ENCODE measurements at places on chromosomes 5 and 9.

DNA sequence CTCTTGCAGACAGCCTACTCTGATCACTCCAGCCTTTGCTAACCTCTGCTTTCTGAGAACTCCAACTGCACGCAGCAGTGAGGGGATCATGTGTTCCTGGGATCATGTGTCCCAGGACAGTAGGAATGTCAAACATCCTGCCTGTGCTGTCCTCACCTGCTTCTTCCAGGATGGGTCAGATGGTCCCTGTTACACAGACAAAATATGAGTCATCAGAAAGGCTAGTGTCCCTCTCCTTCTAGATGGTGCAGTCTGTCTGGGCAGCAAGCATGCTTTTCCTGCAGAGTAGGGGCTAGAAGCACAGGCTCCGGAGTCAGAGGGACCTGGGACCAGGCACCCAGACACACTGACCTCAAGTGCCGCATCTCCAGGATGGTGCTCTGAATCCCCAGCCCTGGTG is 20.1 kb upstream of the SLC25A48 start:
- no peak for DNase-seq

DNA sequence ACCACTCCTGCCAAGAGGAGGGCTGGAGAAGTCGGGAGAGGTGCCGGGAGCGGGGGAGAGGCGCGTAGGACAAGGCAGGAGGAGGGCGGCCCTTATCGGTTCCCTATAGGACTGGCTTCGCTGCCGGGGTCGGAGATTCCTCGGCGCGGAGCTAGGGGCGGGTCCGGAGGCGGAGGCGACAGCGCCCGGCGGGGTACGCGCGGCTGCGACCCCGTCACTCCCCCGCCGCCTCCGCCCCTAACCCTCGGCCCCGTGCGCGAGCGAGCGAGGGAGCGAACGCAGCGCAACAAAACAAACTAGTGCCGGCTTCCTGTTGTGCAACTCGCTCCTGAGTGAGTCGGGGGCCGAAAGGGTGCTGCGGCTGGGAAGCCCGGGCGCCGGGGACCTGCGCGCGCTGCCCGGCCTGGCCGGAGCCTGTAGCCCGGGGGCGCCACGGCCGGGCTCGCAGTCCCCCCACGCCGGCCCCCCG is 2.0 kb downstream of the GLIS3 start:
- DNase-seq, result peak; percentile 53

DNA sequence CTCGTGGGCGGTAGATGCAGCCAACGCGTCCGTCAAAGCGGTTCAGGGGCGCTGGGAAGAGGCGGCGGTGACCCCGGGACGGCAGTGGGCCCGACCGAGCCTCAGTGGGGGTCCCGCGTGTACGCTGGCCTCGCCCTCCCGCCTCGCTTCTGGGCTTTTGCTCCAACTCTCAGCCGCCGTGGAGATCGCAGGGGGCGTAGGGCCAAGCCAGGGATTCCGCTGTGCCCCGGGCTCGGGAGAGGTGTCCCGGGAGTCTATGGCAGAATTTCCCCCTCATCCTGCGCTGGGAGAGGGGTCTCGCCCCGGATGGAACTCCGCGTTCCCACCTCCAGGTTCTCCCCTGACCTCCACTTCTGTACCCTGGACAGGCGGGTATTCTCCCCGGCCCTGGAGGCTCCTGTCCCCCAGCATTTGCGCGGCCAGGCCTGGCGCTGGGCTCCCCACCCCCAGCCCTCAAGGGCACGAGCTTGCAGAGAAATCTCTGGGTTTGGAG is 131.9 kb downstream of the MRPL36 start:
- no peak for DNase-seq

- no peak for DNase-seq
These were observed 40.7 kb upstream of the HNRNPA0 start for GRCh38 chr5:137794863-137795262.

DNA sequence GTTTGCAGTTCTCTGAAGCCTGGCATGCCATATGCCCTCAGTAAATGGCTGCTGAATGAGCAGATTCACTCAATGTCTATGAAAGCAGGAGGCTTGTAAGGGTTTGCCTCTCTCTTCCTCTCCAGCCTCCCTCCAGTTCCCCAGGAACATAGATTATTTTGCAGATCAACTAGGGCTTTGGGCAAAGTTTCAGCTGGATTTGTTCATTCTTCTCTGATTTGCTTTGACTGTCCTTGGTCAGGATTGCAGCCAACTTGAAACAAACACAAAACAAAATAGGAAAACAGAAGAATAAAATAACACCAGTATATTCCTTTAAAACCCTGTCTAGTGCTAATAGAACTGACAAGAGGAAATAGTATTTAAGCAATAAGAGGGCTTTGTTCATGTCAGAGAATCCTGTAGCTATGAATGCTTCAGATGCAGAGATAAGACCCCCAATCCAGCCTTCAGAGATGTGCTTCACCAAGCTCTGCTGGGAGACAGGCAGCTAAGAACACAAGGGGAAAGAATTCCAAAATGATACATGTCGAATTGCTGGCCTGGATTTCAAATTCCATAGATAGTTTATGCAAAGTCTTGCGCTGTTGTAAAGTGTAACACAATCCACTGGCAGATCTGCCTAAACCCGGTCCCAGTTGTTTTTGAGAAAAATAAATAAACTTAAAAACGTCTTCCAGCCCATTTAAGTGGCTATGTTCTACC is 174.3 kb downstream of the PAPPA start:
- peak; percentile 58 for DNase-seq

- no peak for DNase-seq
These were observed 65.3 kb downstream of the RXRA start for GRCh38 chr9:134391319-134392231.

- no peak for DNase-seq
These were observed 13.6 kb upstream of the COL27A1 start for GRCh38 chr9:114141553-114142402.

DNA sequence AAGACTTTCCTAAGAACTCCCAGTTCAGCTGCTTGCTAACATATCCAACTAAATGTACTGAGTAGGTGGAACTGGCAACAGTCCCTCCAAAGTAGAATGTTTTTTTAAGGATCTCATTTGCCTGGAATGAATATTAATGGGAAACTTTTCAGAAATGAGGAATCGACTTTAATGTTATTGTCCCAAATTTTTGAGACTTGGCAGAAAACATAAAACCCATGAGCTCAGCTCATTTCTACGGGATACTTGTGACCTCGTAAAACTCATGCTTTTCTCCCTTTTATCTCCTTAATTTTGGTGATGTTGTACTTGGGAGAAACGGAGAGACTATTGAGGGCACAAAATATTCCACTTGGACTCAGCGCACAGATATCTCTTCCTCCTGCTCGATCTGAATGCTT is 296.8 kb downstream of the EBF1 start:
- DNase-seq, result no peak

GRCh38 chr9:70257502-70257901 is 1.3 kb upstream of the SMC5 start:
- no peak for DNase-seq

GRCh38 chr9:120757026-120757913 is 35.9 kb downstream of the FBXW2 start:
- DNase-seq, result no peak

DNA sequence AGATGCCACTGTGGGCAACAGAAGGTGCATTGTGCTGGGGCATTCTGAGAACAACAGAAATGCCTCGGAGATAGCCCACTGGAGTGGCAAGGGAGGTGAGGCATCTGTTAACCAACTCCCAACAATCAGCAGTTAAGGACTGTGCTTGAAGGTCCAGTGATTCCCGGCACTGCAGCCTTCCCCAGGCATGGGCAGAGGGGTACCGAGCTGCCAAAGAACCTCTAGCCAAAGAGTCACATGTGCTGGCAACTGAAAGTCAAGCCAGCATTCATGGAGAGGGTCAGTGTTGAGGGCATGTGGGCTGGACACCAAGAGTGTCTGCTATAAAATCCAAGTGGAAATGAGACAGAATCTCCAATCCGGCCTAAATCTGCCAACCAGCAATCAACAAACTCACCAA is 149.6 kb downstream of the ASTN2 start:
- DNase-seq, result no peak

DNA sequence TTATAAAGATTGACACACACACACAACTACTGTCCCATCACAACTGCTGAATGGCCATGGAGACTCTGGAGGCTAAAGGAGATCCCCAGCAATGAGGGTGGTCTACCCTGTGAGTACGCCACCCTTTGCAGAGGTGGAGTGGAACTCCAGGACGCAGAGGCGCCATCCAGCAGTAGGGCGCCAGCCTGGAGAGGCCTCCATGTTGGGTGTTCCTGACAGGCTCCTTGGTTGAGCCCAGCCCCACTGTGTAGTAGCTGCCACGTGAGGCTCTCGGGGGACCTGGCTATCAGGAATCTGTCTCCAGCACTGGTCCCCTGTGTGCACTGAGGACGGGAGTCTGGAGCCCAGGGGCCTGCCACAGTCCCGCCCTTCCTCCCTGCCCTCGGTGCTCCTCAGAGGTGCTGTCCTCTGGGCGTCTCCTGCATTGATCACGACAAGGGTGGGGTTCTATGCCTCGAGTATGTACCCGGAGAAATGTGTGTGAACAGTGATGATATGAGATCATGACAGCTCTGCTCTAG is 72.3 kb downstream of the DAP start:
- DNase-seq, result no peak

- no peak for DNase-seq
These were observed 377.7 kb upstream of the SMARCA2 start for GRCh38 chr9:1637401-1637800.

- no peak for DNase-seq
These were observed 144.5 kb upstream of the GPR151 start for GRCh38 chr5:146660376-146660960.

- DNase-seq, result no peak
These were observed 10.3 kb upstream of the GLE1 start for GRCh38 chr9:128494108-128494745.

GRCh38 chr5:109863752-109864151 is 174.0 kb downstream of the MAN2A1 start:
- no peak for DNase-seq

Measured in AG08396 (cell line).